Naive thymus-derived CD4-positive, alpha-beta T cell (primary cell): ENCODE measurements at places on chromosomes 1 and 21. TPM values are rescaled to one million over a fixed set of nuclear protein-coding genes. Genes with fewer than 3 reads are reported as not detected.

PPIAL4G gene
- 0.27 TPM for total RNA-seq

OR14K1 gene
- not detected for total RNA-seq

DPYD gene
- total RNA-seq = 53.5 and 58.0 TPM in 2 replicates

- DNase-seq = no peak
Measured at GRCh38 chr1:93443454-93443853, 4.5 kb upstream of the FNBP1L start.

- DNase-seq = no peak
Measured at GRCh38 chr1:167065471-167065870, 24.7 kb downstream of the GPA33 start.

- DNase-seq = no peak
Measured at GRCh38 chr21:45098867-45099266, 24.5 kb downstream of the ADARB1 start.

OLIG2 gene
- total RNA-seq = not detected
